ENCODE measurements at places on chromosomes 2 and 18. TPM values are rescaled to one million over a fixed set of nuclear protein-coding genes. Genes with fewer than 3 reads are reported as not detected.

GRCh38 chr2:211900000-211900399, 638.6 kb downstream of the ERBB4 start:
- DNase-seq: no peak

GRCh38 chr2:235968155-235968554, 200.0 kb downstream of the GBX2 start:
- no peak for DNase-seq

GRCh38 chr2:174903264-174903556, 102.0 kb downstream of the CHN1 start:
- DNase-seq: no peak

DNA sequence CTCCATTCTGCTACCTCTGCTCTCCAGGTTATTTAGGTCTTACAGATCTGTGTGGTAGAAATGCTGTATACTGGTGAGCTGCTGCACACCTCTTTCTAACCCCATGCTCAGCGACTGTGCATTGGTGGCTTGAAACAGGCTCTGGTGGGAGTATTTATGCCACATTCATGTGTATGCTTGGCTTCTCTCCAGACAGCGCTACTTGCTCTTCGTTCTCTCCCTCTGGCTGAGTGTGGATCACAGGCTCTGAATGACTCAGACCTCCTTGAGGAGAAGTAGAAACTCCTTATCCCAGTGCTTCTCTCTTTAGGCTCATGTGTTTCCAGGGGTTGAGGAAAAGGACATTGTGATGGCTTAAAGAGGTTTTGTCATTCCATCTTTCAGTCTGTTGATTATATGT, 54.9 kb downstream of the FHOD3 start:
- no peak for DNase-seq

AKAIN1 gene
- total RNA-seq: not detected

SIX3 gene
- total RNA-seq: not detected
